Left renal pelvis (tissue), 4 donors: ENCODE measurements at places on chromosomes 12 and 14.

DNA sequence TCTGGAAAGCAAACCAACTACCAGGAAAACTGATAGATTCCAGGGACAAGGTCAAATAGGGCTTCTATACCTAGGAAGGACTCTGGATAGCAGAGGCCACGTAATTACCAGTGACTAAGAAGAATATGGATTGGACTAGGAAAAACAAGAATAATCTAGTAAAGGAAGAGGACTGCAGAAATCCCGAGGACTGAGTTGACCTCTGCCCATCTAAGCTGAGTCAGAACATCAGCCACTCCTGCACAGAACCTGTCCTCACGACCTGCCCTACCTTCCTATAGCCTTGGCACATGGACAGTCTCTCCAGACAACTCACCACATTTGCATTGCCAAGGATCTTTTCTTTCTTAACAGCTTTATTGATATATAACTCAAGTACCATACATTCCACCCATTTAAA is 2.3 kb downstream of the OR6J1 start:
- DNase-seq, result no peak

DNA sequence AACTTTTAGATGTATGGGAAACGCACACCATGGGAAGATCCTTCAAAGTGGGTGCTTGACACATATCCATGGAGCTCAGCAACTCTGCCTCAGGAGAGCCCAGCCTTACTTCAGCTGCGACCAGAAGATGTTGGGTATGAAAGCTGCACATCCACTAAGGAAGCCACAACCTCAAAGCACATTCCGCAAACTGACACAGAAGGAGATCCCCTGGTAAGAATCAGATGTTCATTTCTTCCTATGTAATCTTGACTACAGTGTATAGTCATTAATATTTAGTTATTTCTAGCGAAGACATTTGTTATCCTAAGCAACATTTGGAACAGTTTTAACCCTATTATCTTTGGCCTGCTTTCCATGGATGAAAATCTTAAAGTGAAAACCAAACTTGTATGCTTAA is 374.2 kb downstream of the NAV3 start:
- no peak for DNase-seq

GRCh38 chr12:12909995-12910420 is 18.6 kb downstream of the GPRC5A start:
- DNase-seq, result no peak

DNA sequence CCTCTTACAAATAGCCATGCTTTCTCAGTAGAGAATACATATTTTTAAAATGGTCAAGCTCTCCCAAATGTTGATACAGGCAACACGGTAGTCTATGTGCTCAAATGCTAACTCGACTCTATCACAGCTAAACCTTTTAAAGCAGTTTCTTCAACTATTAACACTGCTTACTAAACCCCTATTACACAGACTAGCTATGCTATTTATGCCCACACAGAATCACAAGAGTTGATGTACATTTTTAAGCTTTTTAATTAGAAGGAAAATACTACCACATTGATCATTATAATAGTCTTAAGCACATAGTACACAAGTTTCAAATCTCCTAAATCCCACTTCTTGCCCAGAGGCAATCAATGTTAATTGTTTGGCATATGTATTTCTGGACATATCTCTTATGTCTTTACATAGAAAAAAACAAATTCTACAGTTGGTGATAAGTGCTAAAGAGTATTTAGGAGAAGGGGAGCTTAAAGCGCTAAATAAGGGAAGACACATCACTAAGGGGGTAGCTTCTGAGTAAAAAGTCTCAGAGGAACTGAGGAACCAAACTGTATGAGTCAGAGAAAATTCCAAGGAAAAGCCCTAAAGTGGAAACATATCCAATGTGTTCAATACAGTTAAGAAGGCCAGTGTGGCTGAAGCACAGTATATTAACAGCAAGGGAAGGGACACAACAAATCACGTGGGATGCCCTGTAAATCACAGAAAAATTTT is 13.7 kb downstream of the HNRNPC start:
- no peak for DNase-seq

GRCh38 chr12:59388176-59388575 is 207.7 kb upstream of the SLC16A7 start:
- no peak for DNase-seq

DNA sequence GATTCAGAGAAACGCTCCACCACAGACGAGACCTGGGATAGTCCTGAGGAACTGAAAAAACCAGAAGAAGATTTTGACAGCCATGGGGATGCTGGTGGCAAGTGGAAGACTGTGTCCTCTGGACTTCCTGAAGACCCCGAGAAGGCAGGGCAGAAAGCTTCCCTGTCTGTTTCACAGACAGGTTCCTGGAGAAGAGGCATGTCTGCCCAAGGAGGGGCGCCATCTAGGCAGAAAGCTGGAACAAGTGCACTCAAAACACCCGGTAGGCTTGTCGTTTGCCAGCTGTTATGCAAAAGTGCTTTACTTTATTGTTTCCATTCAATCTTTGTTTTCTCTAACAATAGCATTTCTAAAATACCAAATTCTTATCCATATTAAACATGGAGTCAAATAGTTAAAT is 287.3 kb downstream of the NAV3 start:
- no peak for DNase-seq

DNA sequence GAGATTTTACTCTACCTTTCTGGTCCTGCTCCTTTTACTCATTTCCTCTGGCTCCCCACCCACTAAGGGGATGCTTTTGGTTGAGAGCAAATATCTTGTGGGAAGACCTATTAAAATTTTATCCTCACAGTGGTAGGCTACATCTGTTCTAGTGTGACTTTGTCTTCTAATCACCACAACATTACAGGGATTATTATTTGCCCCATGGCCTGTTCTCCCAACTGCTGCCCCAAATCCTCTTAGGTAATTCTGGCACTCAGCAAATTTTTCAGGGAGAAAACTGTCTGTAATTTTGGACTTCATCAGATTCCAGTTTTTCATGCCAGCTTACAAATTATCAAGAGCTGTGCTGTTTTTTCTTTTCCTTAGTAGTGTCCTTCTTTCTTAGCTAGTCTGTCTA is 172.3 kb downstream of the GPHN start:
- DNase-seq, result no peak

GRCh38 chr12:93741659-93742109 is 64.5 kb downstream of the CRADD start:
- no peak for DNase-seq

DNA sequence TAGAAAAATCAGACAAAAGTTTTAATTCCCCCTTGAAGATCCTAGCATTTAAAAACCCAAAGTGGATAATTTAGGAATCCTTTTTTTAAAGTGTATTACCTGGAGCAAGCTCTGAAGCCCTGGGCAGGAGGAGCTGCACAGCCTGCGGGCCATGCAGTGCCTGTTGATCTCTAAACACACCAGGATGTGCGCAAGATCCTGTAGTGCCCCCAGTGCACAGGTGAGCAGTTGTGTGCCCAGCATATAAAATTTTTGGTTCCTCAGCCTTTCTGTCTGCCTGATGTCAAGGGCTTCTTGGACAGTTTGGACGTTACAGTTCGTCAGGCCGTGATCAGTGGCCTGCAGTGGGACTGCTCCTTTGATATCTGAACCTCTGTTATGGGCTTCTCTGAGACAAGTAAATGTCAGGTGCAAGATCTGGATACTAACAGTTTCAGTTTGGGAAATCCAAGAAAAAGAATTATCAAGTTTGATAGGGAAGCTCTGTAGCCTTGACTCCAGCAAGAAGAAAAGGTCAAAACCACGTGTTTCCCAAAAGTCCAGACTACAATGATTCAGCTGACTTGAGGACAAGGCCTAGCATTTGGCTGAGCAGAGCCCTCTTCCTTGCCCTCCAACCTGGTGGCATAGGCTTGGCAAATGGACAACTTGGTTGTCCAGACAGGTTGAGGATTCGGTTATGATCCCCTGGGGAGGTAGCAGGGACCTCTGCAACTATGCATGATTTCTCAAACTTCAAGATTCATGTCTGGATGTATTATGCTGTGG is 1.0 kb downstream of the ATXN7L3B start:
- DNase-seq, result no peak

- DNase-seq, result no peak
Measured at GRCh38 chr12:110928700-110929099, 8.3 kb upstream of the MYL2 start.

GRCh38 chr12:55927588-55928502 is at the start of gene PYM1:
TSS of gene PYM1 (minus strand) at chr12:55927894. CDS start at chr12:55927761, 133 bp downstream.
- DNase-seq, result no peak

DNA sequence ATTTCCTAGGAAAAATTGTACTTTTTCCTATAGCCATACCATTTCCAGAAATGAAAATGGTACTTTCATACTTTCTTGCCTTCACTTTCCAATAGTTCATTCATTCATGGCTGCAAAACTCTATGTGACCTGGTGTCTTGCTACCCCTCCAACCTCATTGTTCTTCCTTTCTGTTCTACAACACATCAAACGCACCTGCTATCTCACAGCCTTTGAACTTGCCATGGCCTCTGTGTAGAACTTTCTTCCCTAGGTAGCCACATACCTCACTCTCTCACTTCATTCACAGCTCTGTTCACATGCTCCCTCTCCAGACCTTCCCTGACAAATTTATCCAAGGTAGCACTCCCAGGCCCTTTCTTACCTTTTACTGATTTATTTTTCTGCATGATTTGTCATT is 149.2 kb downstream of the DUSP6 start:
- no peak for DNase-seq

DNA sequence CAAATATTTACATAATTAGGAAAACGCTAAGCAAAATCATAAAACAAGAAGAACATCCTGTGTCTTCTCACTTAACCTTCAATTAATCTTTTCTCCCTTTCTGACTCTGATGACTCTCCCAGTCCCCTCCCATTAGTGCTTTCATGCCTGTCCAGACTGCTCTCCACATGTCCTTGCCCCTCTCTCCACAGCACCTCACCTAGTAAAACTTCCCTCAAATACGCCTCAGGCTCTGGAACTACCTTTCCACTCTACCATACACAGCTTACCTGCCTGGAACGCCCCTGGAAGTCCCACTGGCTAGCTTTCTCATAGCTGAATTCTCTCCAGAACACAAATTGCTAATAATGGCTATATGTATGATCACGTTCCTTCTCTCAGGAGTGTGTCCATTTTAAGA is 44.7 kb downstream of the SLC5A8 start:
- DNase-seq, result no peak

GRCh38 chr14:79418649-79419415 is 792.5 kb downstream of the DIO2 start:
- no peak for DNase-seq

DNA sequence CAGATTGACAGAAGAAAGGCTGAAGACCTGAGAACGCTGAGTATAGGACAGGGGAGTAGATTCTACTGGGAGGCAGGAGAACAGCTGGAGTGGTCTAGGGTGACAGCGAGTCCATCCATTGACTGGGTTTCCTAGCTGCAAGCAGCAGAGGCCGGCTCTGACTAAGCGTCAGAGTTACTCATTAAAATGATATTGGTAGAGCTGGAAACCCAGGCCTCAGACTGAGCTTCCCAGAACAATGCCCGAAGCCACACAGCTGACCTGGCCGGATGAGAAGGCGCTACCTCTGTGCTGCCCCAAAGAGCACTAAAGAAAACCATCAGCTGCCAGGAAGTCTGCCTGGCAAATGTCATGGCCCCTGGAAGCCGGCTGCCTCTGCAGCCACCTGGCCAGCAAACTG is 78.5 kb upstream of the FZD10 start:
- DNase-seq, result no peak

GRCh38 chr14:24246765-24247212 is 4.4 kb upstream of the TINF2 start:
- DNase-seq, result no peak

- DNase-seq, result no peak
Measured at GRCh38 chr12:56042843-56043242, 1.1 kb downstream of the RPS26 start.

DNA sequence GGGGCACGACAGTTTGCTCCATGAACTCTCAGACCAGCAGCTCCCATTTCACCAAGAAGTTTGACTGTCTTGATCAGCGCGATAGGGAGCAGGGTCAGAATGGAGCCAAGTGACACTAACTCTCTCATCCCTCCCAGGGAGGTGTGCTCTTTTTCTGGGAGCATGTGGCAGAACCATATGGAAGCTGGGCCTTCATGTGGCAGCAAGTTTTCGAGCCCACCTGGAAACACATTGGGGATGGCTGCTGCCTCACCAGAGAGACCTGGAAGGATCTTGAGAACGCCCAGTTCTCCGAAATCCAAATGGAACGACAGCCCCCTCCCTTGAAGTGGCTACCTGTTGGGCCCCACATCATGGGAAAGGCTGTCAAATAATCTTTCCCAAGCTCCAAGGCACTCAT is 24.0 kb downstream of the ITGA7 start:
- no peak for DNase-seq

- DNase-seq, result no peak
Measured at GRCh38 chr12:4794491-4794890, 74.3 kb downstream of the GALNT8 start.

- no peak for DNase-seq
Measured at GRCh38 chr12:13205809-13206559, 9.5 kb downstream of the EMP1 start.

GRCh38 chr14:59679872-59680271 is 103.3 kb upstream of the CCDC175 start:
- no peak for DNase-seq

GRCh38 chr12:88662961-88663360 is 82.7 kb upstream of the KITLG start:
- DNase-seq, result no peak

DNA sequence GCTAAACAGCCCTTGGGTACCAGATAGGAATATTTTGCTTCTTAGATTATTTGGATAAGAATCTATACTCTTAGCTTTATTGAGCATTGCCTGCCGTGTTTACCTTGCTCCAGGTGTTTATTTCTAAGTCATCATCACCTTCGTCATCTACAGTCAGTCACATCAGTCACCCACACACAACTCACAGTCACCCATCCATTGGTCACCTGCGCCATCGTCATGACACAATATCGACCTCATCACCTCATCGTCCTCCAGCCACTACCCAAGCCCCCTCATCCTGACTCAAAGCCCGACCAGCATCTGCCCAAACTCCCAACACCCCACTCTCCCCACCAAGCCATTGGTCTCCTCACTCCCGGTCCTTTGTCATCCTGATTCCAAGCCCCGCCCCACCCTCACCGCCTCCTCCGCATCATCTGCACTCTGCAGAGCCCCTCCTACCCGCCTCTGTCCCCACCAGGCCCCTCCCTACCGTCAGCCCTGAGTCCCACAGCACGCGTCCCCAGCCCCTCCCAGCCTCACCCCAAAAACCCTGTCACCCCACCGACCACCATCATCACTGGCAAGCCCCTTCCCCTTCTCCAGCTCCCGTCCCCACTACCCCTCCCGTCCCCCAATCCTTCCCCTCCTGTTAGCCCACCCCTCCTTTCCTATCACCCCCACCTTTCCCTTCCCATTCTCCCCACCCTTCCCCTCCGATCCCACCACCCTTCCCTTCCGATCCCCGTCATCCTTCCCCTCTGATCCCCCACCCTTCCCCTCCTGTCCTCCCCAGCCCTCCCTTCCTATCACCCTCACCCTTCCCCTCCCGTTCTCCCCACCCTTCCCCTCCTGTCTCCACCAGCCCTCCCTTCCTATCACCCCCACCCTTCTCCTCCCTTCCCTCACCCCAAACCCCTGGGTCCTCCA is 9.8 kb downstream of the DLK1 start:
- no peak for DNase-seq

DNA sequence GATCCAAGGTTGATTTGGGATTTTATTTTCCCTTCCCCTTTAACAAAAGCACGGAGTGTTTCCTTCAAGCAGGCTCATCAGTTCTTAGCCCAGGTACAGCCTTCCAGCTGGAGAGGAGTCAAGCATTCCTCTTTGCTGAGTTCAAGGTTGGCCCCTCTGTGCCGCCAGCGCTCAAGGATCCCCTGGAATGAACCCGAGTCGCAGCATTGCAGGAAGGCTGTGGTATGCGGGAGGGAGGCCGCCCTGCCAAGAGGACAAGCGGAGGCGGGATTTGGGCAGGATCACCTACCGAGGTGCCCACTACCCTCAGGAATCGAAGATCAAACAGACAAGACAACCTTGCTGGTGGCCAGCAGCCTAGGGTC is 53.9 kb upstream of the NCOR2 start:
- no peak for DNase-seq
